Esophagus squamous epithelium (tissue), 5 donors: ENCODE measurements at places on chromosomes 1 and 21. TPM values are rescaled to one million over a fixed set of nuclear protein-coding genes. Genes with fewer than 3 reads are reported as not detected.

GRCh38 chr1:32989160-32990050 is 24.8 kb upstream of the RNF19B start:
- no peaks in the 10 kb centered on the region for H3K36me3 ChIP-seq
- H3K27ac ChIP-seq, result peak overlapping the region; percentile 88
- no peak for DNase-seq
- H3K4me1 ChIP-seq, result peaks cover 32% of the 10 kb centered on the region

- H3K4me1 ChIP-seq, result peaks cover 7% of the 10 kb centered on the region
- H3K27ac ChIP-seq, result no peak within 1 kb of the TSS
- H3K27me3 ChIP-seq, result peaks cover 3% of the 10 kb centered on the region
- H3K36me3 ChIP-seq, result no peaks in the 10 kb centered on the region
- DNase-seq, result no peak
Measured at GRCh38 chr1:67134695-67135094, at the start of gene C1orf141. Gene C1orf141 (minus strand): TSS chr1:67134970. CDS start chr1:67127240, 7,730 bp downstream.

GRCh38 chr1:151336556-151336955 is 9.3 kb upstream of the PI4KB start:
- H3K4me1 ChIP-seq, result peaks cover 3% of the 10 kb centered on the region
- no peak overlapping the region for H3K4me3 ChIP-seq
- DNase-seq, result no peak

Gene PTGFR
- 1.6 TPM for total RNA-seq

DNA sequence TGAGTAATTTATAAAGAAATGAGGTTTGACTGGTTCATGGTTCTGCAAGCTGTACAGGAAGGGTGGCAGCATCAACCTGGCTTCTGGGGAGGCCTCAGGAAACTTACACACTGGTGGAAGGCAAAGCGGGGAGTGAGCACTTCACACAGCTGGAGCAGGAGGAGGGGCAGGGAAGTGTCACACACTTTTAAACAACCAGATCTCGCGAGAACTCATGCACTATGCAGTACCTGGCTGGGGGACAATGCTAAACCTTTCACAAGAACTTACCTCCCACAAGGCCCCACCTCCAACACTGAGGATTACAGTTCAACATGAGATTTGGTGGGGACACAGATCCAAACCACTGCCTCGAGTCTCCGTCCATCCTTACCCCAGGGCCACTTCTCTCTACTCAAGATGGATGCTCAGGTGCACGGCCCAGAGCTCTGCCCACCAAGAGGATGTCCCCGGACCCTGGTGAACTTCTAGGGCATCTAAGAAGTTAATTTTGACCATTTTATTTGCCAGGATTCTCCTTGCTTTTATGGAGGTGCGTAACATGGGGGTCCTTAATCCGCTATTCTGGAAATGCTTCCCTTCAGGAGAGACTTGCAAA is 22.7 kb upstream of the ACTRT2 start:
- no peak for DNase-seq
- no peaks in the 10 kb centered on the region for H3K27me3 ChIP-seq
- no peak overlapping the region for H3K27ac ChIP-seq
- H3K36me3 ChIP-seq, result no peaks in the 10 kb centered on the region
- H3K4me3 ChIP-seq, result no peak overlapping the region

DNA sequence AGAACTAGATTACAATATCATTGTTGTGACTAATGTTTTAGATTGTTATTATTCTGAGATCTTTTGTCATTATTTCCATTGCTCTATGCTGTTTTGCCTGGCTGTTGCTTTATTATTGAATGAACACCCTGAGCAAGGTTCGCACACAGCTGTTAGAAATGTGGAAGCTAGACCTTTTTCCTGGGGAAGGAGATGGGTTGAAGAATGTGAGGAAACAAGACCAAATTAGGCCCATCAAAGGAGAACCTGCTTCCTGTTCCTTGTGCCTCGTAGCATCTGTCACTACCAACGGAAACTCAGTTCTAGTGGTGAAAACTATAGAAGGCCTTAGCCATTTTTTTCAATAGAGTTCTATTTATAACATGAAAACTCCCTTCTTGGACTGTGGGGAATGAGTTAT is 68.7 kb downstream of the RGL1 start:
- no peaks in the 10 kb centered on the region for H3K27me3 ChIP-seq
- no peaks in the 10 kb centered on the region for H3K36me3 ChIP-seq
- peaks cover 47% of the 10 kb centered on the region for H3K4me1 ChIP-seq
- no peak for DNase-seq
- H3K27ac ChIP-seq, result peak overlapping the region; percentile 54

DNA sequence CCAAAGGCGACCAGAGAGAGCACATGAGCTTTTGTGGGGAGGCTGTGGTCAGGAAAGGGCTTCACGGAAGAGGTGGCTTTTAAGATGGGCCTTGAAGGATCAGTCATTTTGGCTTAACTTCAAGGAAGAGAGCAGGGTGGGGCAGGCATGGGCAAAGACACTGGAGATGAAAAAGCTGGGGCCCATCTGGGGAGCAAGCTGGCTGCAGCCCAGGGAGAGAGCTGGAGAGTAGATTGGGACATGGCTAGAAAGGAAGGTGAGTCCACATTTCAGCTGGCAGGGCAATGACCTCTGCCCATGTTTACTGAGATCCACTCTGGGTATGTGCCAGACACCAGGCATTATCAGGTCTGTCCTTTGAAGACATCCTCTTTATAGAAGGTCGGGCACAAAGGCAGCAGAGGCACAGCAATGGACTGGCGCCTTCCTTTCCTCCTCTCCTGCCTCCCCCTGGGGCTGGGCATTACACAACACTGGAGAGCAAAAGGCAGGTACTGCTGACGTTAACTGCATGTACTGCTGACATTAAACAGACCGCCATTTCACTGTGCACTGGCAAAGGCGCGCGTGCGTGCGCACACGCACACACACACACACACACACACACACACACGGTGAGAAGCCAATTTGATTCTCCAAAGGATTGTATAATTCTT is 2.2 kb upstream of the UBXN10 start:
- peaks cover 5% of the 10 kb centered on the region for H3K4me1 ChIP-seq
- H3K4me3 ChIP-seq, result no peak overlapping the region
- DNase-seq, result no peak
- H3K27ac ChIP-seq, result no peak overlapping the region
- no peaks in the 10 kb centered on the region for H3K36me3 ChIP-seq
- no peaks in the 10 kb centered on the region for H3K27me3 ChIP-seq

DNA sequence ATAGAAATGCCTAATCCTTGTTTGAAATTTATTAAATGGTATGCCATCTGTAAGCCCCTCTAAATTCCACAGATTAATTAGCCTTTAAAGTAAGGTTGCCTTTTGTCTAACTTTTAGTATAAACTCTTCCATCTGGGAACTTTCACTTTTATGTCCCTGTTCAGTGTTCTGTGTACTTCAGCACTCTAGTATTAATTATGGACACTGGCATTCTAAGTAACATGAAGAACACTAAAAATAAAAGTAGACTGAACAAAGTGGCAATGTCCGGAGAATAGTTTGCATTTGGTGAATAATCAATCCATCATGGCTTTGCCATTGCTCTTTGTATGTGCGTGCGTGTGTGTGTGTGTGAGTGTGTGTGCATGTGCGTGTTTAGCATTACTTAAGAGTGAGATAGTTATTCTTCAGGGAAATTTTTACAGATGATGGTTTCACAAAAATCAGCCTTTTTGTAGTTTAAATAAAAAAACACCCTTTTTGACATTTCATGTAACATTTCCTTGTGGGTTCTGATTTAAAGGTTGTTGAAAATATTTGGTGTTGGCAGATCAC is 51.1 kb downstream of the ATF6 start:
- no peaks in the 10 kb centered on the region for H3K4me1 ChIP-seq
- no peak for DNase-seq
- H3K4me3 ChIP-seq, result no peak overlapping the region
- H3K27ac ChIP-seq, result no peak overlapping the region
- peaks cover 65% of the 10 kb centered on the region for H3K36me3 ChIP-seq
- no peaks in the 10 kb centered on the region for H3K27me3 ChIP-seq

Gene EXO1
- 1.9 TPM for total RNA-seq

Gene TMPRSS3
- not detected for total RNA-seq

GRCh38 chr1:186681801-186682200 is 1.6 kb upstream of the PTGS2 start:
- H3K27me3 ChIP-seq, result no peaks in the 10 kb centered on the region
- peak overlapping the region; percentile 56 for H3K4me3 ChIP-seq
- no peaks in the 10 kb centered on the region for H3K36me3 ChIP-seq
- H3K4me1 ChIP-seq, result peaks cover 16% of the 10 kb centered on the region
- DNase-seq, result no peak
- no peak overlapping the region for H3K27ac ChIP-seq

Gene SLC16A4
- 4.2 TPM for total RNA-seq

GRCh38 chr1:7264101-7264500 is 478.8 kb downstream of the CAMTA1 start:
- no peak overlapping the region for H3K27ac ChIP-seq
- peaks cover 27% of the 10 kb centered on the region for H3K4me1 ChIP-seq
- H3K4me3 ChIP-seq, result no peak overlapping the region
- no peaks in the 10 kb centered on the region for H3K36me3 ChIP-seq

Gene AADACL4
- total RNA-seq, result not detected

DNA sequence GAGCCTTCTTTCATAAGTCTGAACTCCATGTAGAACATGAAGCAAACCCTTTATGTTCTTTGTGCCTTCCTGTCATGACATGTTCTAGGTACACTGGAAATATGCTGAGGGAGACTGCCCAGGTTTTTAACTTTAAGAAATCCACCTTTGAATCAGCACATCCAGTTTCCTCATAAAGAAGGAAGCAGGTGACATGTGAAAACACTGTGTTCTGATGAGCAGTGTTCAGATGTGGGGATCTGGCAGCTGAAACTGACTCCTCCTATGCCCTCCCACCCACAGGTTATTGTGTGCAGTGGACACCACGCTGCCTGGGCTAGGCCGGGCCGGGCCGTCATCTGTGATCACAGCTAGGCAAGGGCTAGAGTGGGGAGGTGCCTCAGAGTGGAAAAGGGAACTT is 51.1 kb downstream of the CNN3 start:
- no peaks in the 10 kb centered on the region for H3K36me3 ChIP-seq
- DNase-seq, result no peak
- H3K4me3 ChIP-seq, result no peak overlapping the region
- peak overlapping the region; percentile 87 for H3K27ac ChIP-seq

Gene OR2T11
- not detected for total RNA-seq

Gene LCE3E
- total RNA-seq, result 2.7 TPM

Gene SPRR1B
- 889 TPM for total RNA-seq

Gene KCNE1
- total RNA-seq, result 0.83 TPM

DNA sequence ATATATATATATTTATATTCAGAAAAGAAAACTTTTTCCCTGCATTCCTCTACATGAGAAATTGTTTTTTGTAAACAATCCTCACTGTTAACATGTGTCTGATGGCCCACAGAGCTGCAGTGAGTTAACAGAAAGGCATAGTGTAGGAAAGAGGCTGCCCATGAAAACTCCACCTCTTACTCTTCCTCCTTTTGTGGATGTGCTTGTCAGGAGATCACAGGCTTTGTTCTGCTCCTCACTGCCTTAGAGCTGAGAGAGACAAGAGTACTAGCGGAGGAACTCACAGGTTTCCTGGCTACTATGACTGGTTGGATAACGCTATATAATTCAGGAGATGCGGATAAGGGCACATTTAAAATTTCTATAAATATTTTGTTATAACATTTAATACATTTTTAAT is 200.6 kb downstream of the BRINP3 start:
- DNase-seq, result no peak
- no peaks in the 10 kb centered on the region for H3K36me3 ChIP-seq
- H3K27ac ChIP-seq, result no peak overlapping the region
- no peak overlapping the region for H3K4me3 ChIP-seq
- H3K27me3 ChIP-seq, result no peaks in the 10 kb centered on the region
- H3K4me1 ChIP-seq, result no peaks in the 10 kb centered on the region

GRCh38 chr1:244439391-244440032 is 12.2 kb downstream of the ADSS2 start:
- DNase-seq, result no peak
- H3K27me3 ChIP-seq, result no peaks in the 10 kb centered on the region
- H3K4me3 ChIP-seq, result no peak overlapping the region
- no peaks in the 10 kb centered on the region for H3K4me1 ChIP-seq

GRCh38 chr1:211305044-211305443 is 21.6 kb upstream of the TRAF5 start:
- H3K4me1 ChIP-seq, result no peaks in the 10 kb centered on the region
- no peak overlapping the region for H3K27ac ChIP-seq
- no peak for DNase-seq
- H3K27me3 ChIP-seq, result no peaks in the 10 kb centered on the region

Gene BMP8A
- total RNA-seq, result not detected

GRCh38 chr1:60277269-60277668 is 203.7 kb upstream of the C1orf87 start:
- H3K4me1 ChIP-seq, result no peaks in the 10 kb centered on the region
- H3K36me3 ChIP-seq, result no peaks in the 10 kb centered on the region
- no peak overlapping the region for H3K27ac ChIP-seq
- no peaks in the 10 kb centered on the region for H3K27me3 ChIP-seq
- DNase-seq, result no peak
- H3K4me3 ChIP-seq, result no peak overlapping the region

Gene KRTAP25-1
- total RNA-seq, result not detected

DNA sequence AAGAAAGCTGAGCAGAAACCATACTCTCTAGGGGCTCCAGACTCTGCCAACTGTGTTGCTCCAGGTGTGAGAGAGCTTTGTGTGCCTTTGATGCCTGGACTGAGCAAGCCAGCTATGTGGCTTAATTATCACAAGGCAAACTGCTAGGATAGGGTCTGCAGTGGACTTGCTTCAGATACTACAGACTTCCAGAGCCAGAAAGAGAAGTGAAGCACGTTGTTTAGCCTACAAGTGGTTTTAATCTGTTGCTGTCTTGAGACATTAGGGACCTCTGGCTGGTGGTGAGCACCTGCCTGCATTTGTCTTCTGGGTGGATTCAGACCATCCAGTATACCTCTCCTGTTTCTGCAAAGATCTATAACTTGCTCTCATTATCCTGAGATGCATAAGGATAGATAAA is 353.4 kb upstream of the PLXNA2 start:
- DNase-seq, result no peak
- no peak overlapping the region for H3K27ac ChIP-seq
- H3K4me1 ChIP-seq, result no peaks in the 10 kb centered on the region
- H3K36me3 ChIP-seq, result no peaks in the 10 kb centered on the region

- H3K27ac ChIP-seq, result no peak overlapping the region
- H3K36me3 ChIP-seq, result no peaks in the 10 kb centered on the region
- H3K4me3 ChIP-seq, result no peak overlapping the region
- DNase-seq, result no peak
Measured at GRCh38 chr1:233140499-233140898, 155.0 kb downstream of the PCNX2 start.

Gene COL6A1
- 54.5 TPM for total RNA-seq

Gene STYXL2
- total RNA-seq, result not detected
